T-helper 2 cell (primary cell): ENCODE measurements at places on chromosomes 3 and 15.

DNA sequence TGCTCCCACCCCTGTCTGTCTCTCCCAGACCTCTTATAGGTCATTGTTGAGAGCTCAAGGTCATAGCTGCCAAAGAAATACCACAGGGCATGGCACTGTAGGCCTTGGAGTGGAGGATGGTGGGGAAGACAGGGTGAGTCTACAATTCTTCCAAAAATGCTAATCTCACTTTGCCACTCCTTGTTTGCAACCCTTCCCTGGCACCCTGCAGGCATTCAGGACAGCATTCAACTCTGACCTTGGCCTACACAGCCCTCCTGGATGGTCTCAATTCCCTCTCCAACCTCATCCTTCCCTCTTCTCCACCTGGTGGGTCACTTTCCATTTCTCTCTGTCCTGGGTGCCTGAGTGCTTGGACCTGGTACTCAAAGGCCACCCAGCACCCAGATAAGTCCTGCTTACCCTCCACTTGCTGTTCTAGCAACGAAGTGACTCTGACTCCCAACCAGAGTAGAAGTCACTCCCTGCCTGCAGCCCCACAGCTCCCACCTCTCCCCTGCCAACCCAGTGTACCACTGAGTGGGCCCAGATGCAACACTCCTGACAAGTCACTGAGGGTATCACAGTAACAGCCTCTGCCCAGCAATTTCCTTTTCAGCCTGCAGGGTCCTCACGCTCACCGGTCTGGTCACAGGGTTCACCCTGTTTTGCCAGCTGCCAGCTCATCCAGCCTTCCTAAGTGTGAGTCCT is 36.6 kb downstream of the AMOTL2 start:
- DNase-seq: no peak

DNA sequence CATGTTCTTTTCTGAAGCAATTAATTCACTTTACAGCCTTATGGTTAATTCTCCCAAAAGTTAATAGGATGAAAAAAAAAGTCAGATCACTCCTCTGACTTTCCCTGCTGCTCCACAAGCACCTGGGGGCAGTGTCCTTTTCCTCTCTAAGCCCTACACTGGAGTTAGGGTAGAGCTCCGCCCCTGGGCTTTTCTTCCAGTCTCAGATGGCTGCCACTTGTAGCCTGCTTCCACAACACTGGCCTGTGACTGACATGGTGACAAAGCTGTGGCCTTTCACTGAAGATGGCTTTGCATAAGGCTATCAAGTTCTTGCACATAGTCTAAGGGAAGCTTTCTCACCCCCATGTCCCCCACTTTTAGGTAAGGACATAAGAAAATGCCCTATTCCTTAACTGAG is 1.3 kb upstream of the MON1A start:
- DNase-seq: no peak

- DNase-seq: no peak
Observed at GRCh38 chr15:68590721-68591389, 12.1 kb downstream of the CORO2B start.

DNA sequence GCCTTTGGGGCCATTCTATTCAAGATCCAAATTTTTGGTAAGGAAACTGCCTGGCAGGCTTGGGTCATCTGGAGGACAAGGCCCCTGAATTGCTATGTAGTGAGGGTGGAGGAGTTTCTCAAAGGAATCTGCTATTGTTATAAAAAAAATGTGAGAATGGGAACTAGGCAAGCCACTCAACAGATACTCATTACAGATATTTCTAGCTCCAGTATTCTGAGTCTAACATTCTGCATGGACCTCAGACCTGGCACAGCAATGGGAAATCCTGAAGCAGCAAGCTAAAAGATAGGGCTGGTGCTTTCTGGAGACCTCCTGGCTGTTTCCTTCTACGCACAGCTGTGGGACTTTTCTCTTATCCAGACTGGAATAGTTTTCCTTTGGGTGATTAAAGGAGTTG is 430.7 kb upstream of the RBMS3 start:
- DNase-seq: no peak

DNA sequence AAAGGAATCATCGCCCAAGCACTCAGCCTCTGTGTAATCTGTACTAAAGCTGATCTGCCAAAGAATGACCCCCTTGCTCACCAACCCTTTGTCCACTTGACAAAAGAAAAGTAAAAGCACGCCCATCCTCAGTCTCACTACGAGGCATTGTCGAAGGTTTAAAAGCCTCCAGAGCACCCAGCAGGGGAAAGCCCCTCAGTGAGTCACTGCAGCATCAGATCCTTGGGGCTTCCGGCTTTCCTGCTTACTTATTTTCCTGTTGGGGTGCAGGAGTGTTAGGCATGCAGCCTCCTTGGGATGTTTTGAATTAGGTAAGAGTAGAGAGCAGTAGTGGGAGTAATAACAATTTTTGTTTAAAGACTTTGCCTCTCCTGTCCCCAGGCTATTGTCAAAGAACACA is 216.1 kb downstream of the MTHFS start:
- DNase-seq: no peak

GRCh38 chr3:125058959-125059358 is 3.2 kb upstream of the HEG1 start:
- DNase-seq: no peak
